Hematopoietic multipotent progenitor cell treated with erythropoietin and hydrocortisone succinate and interleukin-3 and kit ligand, for 6 days (in vitro differentiated cells): ENCODE measurements at places on chromosomes 6 and 20.

DNA sequence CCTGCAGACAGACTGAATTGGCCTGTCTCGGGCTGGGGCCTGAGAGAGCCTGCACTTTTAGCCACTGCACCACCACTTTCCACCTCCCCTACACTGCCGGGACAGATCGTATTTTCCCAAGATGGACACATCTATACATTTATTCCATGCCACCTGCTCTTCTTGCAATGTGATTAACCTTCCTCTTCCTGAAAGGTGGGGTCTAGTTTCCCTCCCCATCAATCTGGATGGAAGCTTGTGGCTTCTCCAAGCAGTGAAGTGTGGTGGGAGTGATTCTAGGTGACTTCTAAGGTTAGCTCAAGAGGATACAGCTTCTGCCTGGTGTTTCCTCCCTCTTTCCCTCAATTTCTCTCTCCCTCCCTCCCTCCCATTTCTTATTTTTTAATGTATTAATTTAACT is 150.3 kb upstream of the PROKR2 start:
- no peak for DNase-seq

GRCh38 chr6:54093326-54093948 is 17.8 kb upstream of the MLIP start:
- no peak for DNase-seq

GRCh38 chr6:90385759-90386313 is 89.2 kb upstream of the BACH2 start:
- peak; percentile 20 for DNase-seq

- DNase-seq, result no peak
Observed at GRCh38 chr6:112279031-112279935, 24.9 kb upstream of the LAMA4 start.

GRCh38 chr6:150981095-150981494 is 115.6 kb downstream of the MTHFD1L start:
- DNase-seq, result no peak

DNA sequence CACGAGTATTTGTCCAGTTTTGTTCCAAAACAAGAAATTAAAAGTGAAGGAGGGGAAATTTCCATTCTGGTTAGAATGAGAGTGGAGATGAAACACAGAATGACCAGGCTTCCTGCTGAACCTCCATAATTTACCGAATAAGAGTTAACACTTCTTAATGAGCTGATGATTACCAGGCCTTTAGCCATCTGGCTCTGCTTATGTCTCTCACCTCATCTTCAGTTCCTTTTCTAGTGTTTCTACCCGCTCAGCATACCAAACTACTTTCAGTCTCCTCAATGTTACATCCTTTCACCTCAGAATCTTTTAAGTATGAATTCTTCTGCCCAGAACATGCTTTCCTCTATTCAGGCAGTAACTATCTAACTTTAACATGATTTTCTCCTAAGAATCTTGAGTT is 209.0 kb upstream of the RSPO3 start:
- no peak for DNase-seq

GRCh38 chr6:56927538-56928453 is 27.1 kb upstream of the BEND6 start:
- peak; percentile 32 for DNase-seq

DNA sequence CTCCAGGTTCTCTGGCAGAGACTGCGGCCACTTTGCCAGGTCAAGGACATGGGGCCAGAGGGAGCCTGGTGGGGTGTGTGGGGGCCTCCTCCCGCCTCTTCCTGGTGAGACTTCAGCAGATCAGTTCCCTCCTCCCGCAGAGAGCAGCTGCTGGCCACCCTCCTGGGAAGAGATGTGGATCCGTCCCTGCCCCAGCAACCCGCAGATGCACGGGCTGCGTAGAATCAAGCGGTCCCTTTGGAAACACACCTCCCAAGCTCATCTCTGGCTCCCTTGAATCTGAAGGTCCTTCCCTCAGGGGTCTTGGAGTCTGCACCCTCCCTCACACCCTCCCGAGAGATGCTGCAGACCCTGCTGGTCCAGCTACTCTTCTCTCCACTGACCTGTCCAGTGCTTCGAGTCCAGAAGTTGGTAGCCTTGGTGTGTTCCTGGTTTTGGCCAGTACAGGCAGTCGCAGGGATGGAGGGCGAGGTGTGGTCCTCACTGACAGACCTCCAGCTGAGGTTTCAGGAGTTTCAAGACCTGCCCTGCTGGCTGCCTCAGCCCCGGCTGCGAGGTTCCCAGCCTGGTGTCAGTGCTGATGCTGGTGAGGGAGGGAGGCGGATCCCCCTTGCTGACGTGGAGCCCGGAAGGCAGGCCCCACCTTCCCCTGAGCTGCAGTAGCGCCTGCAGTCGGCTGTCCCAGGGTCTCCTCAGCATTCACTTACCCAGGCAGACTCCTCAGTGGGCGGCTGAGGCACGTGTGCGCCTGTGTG is at the start of gene NPBWR2:
Gene NPBWR2 (minus strand): TSS at position 585 of the 755 bp plus-strand sequence. CDS start 734 bp downstream, outside the sequence.
- no peak for DNase-seq

- DNase-seq, result no peak
Observed at GRCh38 chr20:35562541-35563110, 20.7 kb downstream of the ERGIC3 start.

DNA sequence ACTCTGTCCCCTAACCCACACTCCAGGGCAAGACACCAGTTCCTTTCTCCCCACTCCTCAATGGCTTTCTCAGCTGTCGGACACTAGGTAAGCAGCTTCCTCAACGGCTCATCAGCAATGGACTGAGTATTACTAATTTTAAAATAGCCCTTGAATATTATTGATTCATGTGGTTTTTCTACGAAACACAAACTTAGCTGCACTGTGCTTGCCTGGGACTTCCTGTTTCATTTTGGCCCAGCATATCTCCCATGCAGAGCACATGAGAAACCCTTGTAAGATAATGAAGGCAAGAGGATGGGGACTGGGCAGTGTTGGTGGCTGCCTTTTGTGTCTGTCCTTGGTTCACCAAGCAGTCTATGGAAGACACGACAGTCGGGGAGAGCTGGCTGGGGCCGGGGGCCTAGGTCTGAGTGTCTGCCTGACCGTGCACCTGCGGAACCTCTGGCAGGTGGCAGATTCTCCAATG is 48.9 kb downstream of the RNASET2 start:
- peak; percentile 32 for DNase-seq

- no peak for DNase-seq
Observed at GRCh38 chr6:99879431-99879830, 114.6 kb downstream of the MCHR2 start.

DNA sequence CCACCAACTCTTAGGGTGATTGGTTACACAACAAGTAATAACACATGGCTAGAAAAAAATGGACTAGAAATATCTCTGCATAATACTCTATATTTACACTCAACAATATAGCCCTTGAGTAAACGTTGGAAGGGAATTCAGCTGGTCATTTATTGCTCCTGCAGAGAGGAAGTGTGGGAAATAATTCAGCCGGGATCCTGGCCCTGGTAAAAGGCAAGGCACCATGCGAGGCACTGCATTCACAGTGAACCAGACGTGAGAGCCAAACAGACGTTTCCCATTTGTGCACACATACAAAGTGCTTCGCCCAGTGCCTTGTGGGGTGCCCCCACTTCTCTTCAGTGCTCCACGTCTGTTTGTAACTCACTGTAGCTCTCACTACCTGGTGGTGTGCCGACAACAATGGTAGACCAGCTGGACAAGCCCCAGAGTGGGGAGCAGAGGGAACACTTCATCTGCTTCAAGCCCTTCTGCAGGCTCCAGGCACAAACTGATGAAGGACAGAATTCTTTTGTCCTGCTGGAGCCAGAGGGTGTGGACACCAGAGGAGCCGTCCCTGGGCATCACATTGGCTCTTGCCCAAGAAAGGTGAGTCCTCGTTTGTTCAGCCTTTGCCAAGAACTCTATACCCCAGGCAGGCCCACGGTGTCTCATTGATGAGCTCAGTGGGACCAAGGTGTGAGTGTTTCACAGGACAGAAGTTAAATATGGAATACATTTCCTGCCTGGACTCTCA is 18.8 kb downstream of the SYNDIG1 start:
- no peak for DNase-seq

DNA sequence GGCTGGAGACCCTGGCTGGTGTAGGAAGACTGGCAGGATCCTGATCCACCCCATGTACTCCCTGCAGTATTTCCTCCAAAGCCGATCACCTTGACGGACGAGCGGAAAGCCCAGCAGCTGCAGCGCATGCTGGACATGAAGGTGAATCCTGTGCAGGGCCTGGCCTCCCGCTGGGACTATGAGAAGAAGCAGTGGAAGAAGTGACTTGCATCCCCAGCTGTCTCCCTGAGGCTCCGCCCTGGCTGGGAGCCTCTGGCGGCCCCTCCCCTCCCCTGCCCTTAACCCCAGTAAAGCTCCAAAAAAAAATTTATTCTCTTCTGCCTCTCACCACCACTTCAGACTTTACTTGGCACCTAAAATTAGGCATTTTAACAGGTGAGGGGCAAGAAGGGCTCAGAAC is 7.0 kb downstream of the COX4I2 start:
- no peak for DNase-seq

DNA sequence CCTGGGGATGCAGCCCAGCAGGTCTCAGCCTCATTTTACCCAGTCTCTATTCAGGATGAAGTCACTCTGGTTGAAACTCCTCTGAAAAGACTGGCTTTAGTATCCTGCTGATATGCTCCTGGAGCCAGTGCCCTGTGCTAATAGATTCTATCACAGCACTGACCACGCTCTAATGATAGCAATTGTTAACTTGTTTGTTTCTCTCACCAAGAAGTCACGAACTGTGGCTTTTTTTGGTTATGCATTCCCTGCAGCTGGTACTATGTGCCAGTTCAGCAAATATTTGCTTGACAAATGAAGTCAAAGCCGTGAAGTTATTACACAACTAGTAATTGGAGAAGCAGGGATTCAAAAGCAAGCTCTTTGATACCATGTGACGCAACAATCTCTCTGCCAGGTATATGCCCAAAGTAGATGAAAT is 754.6 kb downstream of the KIF16B start:
- no peak for DNase-seq

GRCh38 chr6:87714093-87714842 is 12.2 kb upstream of the AKIRIN2 start:
- no peak for DNase-seq

GRCh38 chr6:40342723-40343122 is 244.4 kb downstream of the LRFN2 start:
- DNase-seq, result no peak

DNA sequence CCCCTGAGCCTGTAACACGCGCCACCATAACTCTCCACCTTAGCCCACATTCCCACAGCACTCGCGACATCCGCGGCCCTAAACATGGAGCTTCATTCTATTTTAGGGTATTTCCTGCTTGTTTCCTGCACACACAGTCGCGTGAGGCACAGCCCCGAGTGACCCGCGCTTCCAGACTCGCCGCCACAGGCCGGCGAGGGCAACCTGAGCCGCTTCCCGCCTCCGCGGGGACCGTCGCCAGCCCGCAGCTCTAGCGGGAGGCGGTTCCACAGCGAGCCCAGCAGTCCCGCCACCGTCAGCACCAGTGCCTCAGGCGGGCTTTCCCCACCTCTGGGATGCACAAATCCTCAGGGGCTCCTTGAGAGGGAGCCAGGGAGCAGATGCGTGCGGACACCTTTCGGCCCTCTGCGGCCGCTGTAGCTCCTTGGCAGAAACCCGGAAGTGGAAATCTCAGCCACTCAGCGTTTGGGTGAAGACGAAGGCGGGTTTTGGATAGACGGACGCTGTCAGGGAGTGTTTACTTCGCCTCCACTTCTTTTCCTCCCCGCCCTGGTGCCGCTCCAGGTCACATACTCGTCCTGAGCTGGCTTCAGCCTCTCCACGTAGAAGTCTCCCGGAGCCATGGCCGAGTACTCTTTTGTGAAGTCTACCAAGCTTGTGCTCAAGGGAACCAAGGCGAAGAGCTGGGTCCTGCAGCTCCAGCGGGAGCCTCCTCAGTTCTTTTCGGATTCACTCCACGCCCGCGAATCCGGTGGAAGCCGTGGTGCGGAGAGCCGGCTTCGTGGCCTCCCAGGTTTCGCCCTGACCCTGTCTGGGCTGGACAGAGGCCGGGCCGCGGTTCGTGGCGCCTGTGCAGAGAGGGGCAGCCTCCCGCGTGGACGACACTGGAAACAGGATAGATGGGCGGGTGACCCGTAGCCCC is 2177.4 kb upstream of the DEFB115 start:
- DNase-seq, result peak; percentile 35

- DNase-seq, result no peak
Observed at GRCh38 chr6:168097221-168097620, 18.2 kb upstream of the FRMD1 start.

DNA sequence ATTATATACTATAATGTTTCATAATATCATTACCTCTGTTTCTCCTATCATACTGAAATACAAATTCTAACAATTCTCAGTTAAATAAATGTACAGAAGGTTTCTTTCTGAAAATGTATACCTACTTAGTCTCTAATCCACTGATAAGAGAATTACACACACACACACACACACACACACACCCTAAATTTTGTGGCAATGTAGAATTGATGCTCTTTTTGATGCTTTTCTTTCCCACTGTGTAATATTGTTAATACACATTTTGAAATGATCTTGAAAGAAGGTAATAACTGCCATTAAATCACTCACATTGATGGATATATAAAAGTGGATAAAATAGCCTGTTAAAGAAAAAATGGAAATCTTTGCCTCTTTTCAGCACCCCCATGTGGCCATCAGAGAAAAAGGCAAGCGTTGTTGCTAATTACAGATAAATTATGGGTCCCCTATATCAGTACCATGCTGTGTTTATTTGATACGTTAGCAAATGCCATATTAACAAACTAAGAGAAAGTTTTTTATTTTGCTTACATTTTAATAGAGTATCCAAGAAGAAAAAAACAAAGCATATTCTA is 76.6 kb upstream of the VGLL2 start:
- peak; percentile 19 for DNase-seq

DNA sequence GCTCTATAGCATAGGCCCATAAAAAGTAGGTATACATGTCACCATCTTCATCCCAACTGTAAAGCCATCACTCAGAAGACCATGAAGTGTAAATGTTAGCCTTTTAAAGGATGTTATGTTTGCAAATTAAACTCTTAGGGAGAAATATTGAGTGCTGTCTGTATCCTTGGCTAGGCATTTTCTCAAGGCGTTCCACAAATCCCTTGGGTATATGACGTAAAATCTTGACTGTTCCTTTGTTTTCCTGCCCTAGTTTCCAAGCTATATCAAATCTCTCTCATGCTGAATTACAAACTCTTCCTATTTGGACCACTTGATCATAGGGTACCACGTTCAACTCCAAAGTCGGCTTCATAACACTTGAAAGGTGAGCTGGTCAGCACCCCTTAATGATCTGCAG is 486.2 kb downstream of the HDGFL1 start:
- no peak for DNase-seq

DNA sequence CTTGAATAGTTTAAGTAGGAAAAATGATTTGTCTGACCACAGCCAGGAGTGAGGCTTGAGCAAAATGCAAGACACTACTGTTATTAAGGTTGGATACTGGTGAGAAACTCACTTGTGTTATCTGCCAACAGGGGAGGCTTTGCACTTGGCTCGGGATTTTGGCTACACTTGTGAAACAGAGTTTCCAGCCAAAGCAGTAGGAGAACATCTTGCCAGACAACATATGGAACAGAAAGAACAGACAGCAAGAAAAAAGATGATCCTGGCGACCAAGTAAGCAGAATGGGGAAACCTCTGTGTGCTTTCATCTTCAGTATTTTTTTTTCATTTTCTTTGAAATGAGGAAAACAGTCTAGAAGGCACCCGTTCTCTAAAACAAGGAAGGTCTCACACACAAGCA is 31.6 kb downstream of the TFAP2D start:
- DNase-seq, result no peak
